ENCODE measurements at places on chromosomes 7 and 10.

DNA sequence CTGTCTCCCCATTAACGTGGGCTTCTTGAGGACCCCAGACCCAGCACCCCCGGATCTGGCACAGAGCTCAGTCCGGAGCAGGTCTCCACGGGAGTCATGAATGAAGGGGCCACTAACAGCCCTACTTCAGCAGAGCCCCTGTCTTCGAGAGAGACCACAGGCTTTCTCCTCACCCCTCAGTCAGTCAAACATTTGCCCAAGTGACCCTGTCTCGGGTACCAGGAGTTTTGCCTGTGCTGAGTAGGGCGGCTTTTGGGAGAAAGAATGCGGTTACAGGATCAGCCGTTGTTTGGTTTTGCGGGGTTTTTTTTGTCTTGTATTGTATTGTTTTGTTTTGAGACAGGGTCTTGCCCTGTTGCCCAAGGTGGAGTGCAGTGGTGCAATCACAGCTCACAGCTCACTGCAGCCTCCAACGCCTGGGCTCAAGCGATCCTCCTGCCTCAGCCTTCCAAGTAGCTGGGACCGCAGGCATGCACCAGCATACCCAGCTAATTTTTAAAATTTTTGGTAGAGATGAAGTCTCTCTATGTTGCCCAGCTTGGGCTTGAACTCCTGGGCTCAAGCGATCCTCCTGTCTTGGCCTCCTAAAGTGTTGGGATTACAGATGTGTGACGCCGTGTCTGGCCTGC lies 16.5 kb downstream of the ADAP1 start:
- no peak for DNase-seq

- peak; percentile 50 for DNase-seq
Observed at GRCh38 chr10:110802551-110803238, 69.0 kb upstream of the PDCD4 start.

DNA sequence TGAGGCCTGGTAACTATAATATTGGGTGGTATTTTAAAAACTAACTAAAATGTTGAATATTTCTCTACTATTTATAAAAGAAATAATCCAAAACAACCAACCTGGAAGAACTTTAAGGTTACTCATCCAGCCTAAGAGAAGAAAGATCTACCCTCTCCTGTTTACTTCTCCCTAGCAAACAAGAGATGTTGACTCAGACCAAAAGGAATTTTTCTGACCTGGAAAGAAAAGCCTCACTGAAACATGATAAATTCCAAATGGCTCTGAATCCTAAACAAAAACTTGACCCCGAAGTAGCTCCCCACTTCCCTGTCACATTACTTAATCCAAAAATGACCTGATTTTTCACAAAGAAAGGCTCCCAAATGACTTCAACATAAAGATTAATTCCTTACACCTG lies 101.2 kb downstream of the PARD3 start:
- no peak for DNase-seq

GRCh38 chr7:148144827-148145226 lies 445.7 kb upstream of the C7orf33 start:
- no peak for DNase-seq

- no peak for DNase-seq
Observed at GRCh38 chr10:122643931-122644534, 55.6 kb downstream of the C10orf120 start.

- DNase-seq, result no peak
Observed at GRCh38 chr10:59735296-59735695, 18.0 kb downstream of the MRLN start.

- DNase-seq, result no peak
Observed at GRCh38 chr10:5485948-5486852, 13.2 kb downstream of the CALML5 start.

DNA sequence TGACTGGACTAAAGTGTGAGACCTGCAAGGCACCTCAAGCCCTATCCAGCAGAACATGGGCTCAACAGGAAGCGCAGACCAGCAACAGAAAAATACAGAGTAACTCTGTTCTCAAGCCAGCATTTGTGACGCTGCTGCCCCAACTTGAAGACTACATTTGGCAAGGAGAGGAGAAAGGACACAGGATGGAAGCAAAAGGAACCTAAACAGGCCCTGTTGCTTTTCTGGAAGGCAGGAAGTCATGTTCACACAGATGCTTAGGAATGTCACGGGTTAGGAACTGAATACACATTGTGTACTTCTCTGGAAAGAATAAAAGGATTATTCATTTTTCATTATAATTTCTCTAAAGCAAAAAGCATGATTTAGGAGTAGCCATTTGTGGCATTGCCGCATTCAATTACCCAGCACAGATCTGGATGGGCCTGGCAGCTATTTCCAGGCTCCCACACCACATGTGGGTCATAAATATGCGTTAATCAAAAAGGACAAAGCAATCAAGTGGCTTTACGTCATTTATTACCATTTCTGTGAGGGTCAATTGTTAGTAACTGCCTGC lies 19.8 kb upstream of the TOMM7 start:
- no peak for DNase-seq

- peak; percentile 41 for DNase-seq
Observed at GRCh38 chr10:96632974-96633710, 46.3 kb upstream of the TM9SF3 start.

GRCh38 chr10:101295261-101295660 lies 58.7 kb upstream of the BTRC start:
- no peak for DNase-seq

DNA sequence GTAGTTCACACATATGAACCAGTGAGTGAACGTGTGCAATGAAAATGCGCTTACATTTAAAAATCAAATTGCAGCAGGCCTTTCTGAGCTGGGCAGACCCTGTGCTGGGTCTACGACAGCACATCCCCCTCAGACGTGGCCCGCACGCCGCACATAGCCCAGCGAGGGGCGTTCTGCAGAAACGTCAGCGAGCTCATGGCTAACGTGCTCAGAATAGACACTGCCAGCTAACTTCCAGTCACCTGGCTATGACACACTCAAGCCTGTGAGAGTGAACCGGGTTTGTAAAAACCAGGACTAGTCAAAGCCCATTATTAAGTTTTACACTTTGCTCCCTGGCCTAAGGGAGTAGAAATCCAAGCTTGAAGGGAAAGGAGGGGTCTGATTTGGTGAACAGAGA lies 108.1 kb upstream of the INSIG1 start:
- no peak for DNase-seq

GRCh38 chr7:113281223-113281622 lies 162.9 kb upstream of the SMIM30 start:
- no peak for DNase-seq

DNA sequence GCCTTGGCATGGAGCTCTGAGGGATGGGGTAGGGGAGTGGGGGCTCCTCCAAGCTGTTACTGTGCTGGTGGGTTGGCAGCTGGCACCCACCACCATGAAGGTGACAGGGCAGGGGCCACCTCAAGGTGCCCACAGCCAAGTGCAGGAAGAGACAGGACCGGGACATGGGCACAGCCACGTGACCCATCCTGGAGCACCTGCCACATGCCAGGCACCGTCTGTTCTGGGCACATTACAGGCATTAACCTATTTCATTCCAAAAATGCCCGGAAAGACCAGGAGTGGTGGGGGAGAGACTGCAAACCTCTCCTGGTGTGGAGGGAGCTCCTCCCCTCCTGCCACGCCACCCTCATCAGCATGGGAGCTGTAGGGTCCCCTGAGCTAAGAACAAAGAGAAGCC lies 56.7 kb downstream of the CAMK2B start:
- no peak for DNase-seq

DNA sequence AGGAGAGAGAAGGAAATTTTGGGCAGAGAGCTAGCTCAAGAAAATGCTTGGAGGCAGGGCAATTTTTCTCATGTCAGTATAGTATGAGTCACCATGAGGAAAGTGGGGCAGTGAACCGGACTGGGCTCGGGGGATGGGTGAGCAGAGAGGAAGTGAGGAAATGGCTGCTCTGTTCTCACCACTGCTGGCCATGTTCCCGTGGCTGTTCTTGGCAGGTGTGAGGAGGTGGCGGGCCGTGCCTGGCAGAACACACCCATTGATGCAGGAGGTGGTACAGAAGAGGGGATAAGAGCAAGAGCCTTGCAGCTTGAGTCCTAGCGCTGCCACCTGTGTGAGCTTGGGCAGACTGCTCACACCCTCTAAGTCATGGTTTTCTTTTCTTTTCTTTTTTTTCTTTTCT lies 304.4 kb upstream of the LYZL1 start:
- no peak for DNase-seq

DNA sequence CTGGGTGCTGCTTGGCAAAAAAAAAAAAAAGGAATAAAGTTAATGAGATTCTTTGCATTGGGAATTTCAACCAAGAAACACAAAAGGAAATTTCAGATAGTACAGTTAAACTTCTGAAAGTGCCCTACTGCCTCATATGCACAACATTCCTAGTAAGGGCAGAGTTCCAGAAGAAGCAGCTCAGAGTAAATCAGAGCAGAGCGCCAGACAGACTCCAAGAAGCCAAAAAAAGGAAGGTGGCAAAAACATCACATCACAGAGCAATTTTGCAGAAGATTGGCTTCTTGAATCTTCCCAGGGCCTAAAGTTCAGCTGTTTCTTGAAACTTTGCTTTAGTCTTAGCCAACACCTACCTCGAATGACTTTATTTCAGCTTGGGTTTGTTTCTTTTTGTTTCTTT lies 544.1 kb downstream of the XPNPEP1 start:
- DNase-seq, result no peak

DNA sequence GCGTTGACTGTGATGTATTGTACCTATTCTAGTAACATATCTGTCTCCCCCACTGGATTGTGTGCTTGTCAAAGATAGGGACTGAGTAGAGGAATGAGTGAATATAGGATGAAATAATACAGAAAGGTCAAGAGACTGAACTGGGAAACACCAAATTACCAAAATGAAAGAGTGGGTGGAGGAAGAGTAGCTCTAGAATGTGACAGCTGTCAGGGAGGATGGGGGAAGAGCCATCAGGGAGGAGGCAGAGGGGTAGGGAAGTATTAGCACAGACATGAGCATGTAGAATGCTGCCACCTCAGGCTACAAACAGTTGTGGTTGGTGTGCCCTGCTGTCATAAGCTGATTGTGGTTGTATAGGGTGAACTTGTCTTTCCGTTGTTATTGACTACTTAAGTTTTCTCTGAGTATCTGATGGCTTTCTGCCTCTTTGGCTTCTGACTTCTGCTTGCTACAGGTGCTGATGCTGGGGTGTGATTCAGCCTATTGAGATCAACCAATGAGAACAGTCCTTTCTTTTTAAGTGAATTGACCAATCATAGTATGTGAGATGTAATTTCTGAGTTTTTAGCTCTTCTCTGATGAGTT lies 5.6 kb downstream of the CCSER2 start:
- DNase-seq, result no peak

GRCh38 chr7:70455925-70456324 lies 676.0 kb upstream of the GALNT17 start:
- DNase-seq, result no peak

DNA sequence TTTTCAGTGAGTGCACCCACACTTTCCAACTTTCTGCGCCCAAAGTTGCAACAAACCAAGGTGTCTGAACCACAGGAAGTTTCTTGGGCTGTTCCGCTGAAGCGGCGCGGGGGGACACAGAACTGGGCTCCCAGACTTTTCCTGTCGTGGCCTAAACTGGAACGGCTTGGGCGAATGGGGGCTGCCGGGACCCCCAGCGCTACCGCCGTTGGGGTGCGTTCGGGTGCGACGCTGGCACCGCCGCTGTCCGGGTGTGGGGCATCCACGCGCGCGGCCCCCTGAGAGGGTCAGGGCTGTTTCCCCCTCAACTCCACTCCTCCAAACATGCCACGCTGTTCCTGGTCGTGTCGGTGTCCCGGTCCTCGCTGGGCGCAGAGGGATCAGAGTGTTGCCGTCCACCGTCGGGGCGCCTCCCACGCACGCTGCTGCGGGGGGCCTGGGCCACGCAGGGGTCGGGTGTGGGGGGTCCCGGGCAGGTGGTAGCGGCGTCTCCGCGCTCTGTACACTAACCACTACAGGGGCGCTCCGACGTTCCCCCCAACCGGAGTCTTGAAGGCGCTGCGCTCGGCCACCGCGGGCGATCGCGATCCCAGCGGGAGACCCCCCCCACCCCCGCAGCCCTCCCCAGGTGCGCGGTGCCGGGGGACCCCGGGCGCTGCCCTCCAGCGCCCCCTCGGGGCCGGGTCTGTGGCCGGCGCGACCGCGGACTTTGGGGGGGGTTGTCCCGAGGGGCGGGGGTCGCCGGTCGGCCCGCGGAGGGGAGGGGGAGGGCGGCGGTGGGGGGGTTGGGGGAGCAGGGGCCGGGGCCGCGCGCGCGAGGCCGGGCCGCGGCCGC lies 2.2 kb upstream of the CUX1 start:
- DNase-seq, result peak; percentile 71

- no peak for DNase-seq
Observed at GRCh38 chr10:112429147-112429546, 17.6 kb downstream of the ZDHHC6 start.

GRCh38 chr7:121446526-121446925 lies 50.4 kb upstream of the FAM3C start:
- DNase-seq, result no peak

DNA sequence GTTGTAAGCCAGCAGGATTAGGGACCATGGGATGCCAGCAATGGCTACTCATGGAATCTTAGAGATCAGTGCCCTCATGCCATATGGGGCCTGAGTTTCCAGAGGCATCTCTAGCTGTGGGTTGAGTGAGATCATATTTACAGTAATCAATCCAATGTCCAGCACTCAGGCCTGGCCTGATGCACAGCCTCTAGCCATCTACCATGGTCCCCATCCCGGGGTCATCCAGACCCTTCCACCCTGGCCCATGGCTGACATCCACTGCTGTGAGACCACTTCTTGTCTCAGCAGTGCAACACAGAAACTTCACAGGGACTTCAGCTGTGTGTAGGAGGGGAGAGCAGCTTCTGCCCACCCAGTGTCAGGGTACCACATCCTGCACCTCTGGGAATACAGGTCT lies 6.5 kb upstream of the ADCY1 start:
- DNase-seq, result no peak

DNA sequence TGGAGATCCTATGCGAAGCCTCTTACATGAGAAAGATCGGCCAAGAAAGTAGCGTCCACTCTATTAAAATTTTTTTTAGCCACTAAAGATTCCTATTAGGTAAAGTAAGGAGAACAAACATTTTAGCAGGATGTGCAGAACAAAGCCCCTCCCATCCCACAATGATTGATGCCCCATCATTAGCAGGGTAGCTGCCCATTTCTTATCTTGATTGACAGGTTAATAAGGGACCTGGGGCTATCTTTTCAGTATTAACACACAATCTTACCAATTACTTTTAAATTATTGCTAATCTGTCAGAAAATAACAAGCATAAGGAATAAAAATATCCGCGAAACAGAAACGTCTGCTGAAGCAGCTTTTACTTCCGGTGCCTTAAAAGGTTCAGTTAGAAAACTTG lies 5.1 kb downstream of the FZD8 start:
- DNase-seq, result no peak

DNA sequence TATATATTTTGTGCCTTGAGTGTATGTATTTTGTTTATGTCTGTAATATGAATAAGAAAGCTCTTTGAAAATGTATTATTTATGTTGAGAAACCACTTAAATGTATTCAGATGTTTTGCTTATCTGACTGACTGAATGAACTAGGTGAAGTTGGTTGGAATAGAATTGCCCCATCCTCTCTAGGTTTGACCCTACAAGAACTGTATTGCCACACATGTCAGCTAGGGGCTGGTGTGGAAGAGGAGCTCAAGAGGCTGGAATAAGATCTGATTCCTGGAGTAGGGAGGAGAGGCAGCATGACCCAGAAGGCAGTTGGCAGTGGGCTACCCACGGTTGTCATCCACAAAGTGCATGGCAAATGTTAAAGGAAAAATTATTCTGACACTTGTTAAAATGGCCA lies 9.1 kb downstream of the SSMEM1 start:
- DNase-seq, result no peak

- DNase-seq, result peak; percentile 4
Observed at GRCh38 chr10:125343118-125343925, 183.0 kb upstream of the CTBP2 start.

Data from NCI-H2081 (cell line).